Substantia nigra (tissue), 51 donors: ENCODE measurements at places on chromosomes 1 and 21.

DNA sequence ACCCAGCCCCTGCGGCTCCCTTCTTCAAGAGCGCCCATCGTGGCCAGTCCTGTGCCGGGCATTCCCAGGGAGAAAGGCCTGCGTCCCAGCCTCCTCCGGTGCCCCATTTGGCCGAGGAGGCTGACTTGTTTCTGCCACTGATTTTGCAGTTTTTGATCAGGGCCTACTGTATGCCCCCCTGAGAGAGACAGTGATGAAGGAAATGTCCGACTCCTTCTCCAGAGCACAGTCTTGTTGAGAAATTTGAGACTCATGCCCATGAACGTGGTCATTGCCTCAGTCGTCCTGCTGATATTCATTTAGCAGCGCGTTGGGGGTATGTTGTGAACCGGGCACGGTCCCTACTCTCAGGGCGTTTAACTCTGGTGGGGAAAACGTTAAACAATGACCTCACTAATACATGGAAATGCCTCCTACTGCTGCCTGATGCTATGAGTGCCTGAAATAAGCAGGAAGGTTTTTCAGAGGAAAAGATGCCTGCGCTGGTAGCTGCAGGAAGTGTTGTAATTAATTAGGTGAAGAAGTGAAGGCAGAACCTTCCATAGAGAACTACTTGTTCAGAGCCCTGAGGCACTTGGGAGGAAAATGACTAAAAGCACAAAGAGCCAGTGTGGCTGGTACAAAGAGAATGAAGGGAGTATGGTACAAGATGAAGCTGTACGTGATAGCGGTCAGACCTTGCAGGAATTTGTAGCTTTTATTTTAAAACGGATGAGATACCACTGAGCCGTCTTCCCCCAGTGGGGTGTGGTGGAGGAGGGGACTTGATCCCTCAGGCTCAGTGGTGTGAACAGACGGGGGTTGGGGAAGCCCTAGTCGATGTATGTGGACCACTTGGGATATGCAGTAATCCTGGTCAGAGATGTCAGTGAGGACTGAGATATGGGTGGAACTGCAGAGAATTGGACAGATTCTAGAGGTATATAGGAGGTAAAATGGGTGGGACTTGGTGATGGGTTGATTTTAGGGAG lies 730 bp downstream of the ZCCHC17 start:
- DNase-seq, result no peak

- DNase-seq, result no peak
Measured at GRCh38 chr1:103250441-103250861, 142.1 kb upstream of the COL11A1 start.

DNA sequence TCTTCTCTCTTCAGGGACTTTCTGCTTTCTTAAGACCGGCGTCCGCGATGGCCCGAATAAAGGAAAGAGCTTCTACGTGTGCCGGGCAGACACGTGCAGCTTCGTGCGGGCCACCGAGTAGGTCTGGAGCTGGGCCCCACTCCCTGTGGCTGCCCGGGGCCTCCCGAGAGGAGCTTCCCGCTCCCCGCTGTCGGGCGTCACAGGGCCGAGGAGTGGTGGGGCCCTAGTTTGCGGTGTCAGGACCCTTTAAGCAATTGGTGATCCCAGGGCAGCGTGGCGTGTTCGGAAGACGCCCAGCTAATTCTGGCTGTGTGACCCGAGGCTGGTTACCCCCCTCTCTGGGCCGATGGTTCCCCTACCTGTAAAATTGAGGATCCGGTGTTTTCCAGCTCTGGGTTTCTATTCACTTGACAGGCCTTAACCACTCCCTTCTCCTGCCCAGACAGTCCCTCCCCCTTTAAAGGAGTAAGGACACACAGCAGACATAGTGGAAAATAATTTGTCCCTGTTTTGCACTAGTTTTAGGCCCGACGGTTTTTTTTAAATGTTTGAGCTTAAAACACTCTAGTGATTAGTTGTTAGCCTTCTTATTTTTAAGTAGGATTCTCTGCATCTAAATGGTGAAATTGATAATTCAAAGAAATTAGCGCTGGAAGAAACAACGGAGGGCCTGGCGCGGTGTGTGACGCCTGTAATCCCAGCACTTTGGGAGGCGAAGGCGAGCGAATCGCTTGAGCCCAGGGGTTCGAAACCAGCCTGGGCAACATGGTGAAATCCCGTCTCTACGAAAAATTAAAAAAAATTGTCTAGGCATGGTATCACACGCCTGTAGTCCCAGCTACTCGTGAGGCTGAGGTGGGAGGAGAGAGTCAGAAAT lies 553 bp downstream of the TTF2 start:
- no peak for DNase-seq

DNA sequence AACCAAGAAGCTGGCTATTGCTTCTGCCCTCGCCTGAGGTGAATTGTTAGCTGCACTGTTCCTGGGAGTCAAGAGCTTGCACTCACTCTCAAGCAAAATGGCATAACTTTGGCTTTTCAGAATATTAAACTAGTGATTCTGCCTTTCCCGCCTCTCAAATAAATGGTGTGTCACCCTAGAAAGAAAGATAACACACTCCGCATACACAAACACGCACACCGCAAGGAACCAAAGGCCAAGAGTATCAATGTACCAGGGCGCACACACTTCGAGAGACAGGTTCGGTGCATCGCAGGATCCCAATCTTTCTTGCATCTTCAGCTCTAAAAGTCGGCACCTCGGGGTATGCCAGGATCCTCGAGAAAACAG lies 470 bp upstream of the RTCA start:
- DNase-seq, result peak; percentile 47

- DNase-seq, result no peak
Measured at GRCh38 chr1:205344066-205344928, 12.4 kb downstream of the KLHDC8A start.

GRCh38 chr21:15071009-15071408 lies 6.2 kb upstream of the NRIP1 start:
- no peak for DNase-seq

GRCh38 chr1:61092642-61093041 lies 10.3 kb downstream of the NFIA start:
- no peak for DNase-seq

DNA sequence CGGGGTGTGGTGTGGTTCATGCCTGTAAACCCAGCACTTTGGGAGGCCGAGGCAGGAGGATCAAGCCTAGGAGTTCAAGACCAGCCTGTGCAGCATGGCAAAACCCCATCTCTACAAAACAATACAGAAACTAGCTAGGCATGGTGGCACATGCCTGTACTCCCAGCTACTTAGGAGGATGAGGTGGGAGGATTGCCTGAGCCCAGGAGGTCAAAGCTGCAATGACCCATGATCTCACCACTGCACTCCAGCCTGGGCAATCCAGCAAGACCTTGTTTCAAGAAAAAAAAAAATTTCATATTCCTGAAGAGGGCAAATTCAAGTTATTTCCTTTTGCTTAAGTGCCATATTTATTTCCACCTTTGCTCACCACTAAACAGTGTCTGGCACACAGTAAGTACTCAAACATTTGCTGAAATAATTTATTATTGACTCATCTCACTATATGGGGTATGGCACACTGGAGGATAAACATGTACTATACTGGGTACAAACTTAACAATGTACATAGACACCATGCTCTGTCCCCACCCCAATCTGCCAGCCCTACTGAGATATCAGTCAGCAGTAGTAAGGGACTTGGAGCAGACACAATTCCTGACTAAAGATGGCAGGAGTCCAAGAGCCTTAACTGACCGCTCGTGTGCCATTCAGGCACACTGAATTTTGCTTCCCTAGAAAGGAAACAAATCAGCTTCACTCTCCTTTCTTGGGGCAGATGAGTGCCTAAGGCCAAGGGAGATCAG lies 15.5 kb downstream of the MEAF6 start:
- no peak for DNase-seq

DNA sequence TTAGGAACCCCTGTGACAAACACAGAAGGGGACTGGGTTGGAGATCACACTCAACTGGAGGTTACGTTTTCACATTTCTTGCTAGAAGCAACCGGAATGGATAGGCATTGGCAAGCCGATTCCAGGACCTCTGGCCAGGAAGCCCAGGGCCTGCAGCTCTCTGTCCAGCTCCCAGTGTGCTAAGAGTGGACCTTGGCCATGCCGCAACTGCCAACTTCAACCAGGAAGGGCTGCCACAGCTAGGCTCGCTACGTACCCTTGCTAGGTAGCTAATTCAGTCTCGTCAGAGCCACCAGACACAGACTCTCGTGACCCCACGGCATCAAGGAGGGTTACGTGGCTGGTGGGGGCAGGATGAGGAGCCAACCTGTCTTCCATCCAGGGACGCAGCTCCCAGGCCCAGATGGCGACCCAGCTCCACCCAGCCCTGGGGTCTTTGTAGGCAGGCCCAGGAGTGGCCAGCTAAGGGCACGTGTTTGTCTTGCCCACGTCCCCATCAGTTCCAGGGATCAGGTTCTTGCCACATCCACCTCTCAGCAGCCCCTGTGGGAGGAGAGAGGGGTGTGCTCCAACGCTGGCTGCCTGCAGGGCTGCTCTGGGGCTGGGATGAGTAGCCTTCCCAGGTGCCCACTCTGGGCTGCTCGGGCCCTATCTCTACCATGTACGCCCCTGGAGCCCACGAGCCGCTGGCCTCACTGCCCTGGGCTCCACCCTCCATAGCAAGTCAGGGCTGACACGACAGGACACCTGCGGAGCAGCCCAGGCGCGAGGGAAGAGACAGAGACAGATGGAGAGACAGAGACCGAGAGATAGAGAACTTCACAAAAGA lies 39.2 kb downstream of the UBE2G2 start:
- no peak for DNase-seq

DNA sequence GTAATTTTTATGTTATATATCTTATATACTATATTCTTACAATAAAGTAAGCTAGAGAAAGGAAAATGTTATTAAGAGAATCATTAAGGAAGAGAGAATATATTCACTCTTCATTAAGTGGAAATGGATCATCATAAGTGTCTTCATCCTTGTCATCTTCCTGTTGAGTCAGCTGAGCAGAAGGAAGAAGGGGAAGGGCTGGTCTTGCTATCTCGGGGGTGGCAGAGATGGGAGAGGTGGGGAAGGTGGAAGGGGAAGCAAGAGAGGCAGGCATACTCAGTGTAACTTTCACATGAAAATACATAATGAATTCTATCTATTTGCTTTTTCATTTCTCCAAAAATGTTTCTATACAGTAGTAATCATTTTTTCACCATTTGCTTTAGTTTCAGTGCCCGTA lies 5.1 kb downstream of the DNASE2B start:
- DNase-seq, result no peak

- no peak for DNase-seq
Measured at GRCh38 chr1:243837907-243838535, 12.0 kb downstream of the AKT3 start.

DNA sequence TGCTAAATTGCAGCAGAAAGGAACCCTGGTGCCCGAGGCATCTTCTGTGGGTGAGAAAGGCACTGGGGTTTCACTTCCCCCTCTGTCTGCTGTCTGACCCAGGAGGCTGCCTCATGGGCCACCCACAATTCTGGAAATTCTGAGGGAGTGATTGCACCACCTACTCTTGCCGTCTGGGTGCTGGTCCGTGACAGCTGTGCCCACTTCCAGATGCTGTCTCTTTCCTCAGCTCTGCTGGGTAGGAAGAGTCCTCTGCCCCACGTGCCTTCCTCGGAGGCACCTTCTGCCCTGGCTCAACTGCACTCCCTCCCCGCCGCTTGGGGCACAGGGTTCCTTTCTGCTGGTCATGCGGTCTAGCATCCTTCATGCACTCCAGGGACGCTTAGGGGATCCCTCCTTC lies 96.3 kb downstream of the ARHGEF10L start:
- DNase-seq, result peak; percentile 35

GRCh38 chr1:222620566-222620965 lies 2.7 kb downstream of the MIA3 start:
- DNase-seq, result no peak

- DNase-seq, result no peak
Measured at GRCh38 chr1:1171161-1171545, 2.5 kb upstream of the TTLL10 start.

- DNase-seq, result no peak
Measured at GRCh38 chr1:100597061-100597741, 59.3 kb downstream of the GPR88 start.

GRCh38 chr1:69728206-69728605 lies 160.5 kb downstream of the LRRC7 start:
- no peak for DNase-seq

DNA sequence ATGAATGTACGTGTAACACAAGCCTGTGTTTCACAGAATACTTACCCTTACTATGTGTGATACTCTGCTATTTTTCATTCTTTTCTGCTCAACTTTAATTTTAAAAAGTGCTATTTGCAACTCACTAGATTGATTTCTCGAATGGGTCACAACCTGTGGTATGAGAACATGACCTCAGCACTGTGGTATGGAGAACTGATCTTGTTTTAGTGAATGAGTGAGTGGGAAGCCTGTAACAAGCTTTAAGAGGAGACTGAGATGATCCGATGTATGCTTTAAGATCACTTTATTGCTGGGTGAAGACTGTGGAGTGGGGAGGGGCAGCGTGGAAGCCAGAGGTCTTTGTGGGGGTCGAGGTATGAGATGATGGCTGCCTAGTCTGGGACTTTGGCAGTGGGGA lies 21.6 kb downstream of the MECR start:
- no peak for DNase-seq
